Sigmoid colon (tissue), 7 donors: ENCODE measurements at places on chromosomes 11 and 22. TPM values are rescaled to one million over a fixed set of nuclear protein-coding genes. Genes with fewer than 3 reads are reported as not detected.

PHLDA2 gene
- total RNA-seq, result not detected

UBQLNL gene
- total RNA-seq, result 0.66 TPM

ADORA2A gene
- 3.6 TPM for total RNA-seq

OR5B21 gene
- not detected for total RNA-seq

TSSK2 gene
- total RNA-seq, result not detected

OR51E2 gene
- total RNA-seq, result 1.3 TPM

CEP126 gene
- total RNA-seq, result 15.5 TPM

NRIP3 gene
- total RNA-seq, result 2.3 TPM

GRCh38 chr11:117407016-117407415 is 79.4 kb downstream of the CEP164 start:
- DNase-seq, result peak; percentile 11

DNA sequence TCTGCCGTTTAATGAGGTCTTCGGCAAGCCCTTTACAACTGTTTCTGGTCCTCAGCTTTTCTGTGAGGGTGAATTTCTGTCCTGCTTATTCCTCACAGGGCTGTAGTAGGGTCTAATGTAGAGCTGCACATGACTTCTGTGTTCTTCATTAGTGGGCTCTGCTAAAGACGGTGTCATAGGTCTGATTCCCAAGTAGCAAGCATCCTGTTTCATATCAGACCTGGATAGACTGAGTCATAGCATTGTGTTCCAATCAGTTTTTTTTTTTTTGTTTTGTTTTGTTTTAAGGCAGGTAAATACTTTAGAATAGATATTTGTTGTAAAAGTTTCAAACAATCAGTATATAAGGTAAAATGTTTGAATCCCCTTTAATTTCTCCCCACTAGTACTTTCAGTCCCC is 35.4 kb downstream of the BIRC2 start:
- DNase-seq, result no peak

- no peak for DNase-seq
Measured at GRCh38 chr11:102921587-102922220, 33.8 kb downstream of the MMP13 start.

DNA sequence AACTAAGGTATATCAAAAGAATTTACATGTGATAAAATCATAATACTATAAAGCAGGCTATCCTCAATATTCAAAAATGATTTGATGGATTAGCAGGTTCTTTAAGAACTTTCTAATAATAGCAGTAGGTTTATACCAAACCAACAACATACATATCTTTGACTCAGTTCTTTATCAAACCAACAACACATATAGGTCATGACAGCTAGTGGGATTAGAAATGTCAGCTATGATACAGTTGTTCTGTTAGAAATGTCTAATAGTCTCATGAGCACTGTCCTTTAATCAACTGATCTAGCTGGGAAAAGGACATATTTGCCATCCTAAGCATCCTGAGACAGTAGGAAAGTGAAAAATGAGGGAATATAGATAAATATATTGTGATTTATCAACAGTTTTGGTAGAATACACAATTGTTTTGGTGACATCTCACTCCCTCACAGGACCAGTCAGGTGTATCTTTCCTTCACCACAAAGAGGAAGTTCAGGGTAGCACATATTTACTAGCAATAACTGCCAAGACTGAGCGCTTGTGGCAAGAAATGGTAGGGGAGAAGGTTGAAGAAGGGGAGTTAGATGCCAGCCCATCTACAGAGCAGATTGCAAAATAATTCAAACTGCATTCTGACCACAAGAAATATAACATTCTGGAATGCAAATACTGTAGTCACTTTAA is 90.8 kb upstream of the APOA1 start:
- DNase-seq, result no peak

DNA sequence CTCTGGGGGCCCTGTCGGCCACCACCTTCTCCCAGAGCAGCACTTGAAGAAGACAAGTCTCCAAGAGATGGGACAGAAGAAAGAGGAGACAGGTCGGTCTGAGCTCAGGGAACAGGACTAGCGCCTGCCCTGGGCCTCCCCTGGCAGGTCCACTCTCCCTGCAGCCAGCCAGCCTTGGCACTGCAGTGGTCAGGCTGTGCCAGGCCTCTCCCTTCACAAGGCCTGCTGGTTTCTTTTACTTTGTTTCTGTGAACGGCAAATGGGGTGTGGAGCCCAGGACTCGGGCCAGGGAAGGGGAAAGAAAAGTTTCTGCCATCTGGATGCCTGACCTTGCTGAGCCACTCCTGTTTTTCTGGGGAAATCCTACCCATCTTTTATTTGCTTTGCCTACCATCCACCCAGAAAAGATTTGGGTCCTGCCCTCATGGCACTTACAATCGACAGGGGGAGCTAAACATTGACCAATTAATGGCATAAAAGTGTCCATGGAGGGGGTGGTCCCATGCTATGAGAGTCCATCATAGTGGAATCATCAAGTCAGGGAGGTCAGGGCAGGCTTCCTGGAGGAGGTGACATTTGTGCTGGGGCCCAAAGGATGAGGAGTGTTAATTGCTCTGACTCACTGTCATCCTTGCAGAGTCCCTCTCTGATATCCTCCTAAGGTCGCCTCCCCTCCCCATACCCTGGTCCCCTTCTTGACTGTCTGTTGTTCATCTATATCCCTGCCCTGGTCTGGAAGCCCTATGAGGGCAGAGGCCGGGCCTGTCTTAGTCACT is 65.2 kb downstream of the NFAM1 start:
- DNase-seq, result peak; percentile 91

GRCh38 chr22:34587357-34588356 is 478.3 kb upstream of the ISX start:
- DNase-seq, result no peak

DNA sequence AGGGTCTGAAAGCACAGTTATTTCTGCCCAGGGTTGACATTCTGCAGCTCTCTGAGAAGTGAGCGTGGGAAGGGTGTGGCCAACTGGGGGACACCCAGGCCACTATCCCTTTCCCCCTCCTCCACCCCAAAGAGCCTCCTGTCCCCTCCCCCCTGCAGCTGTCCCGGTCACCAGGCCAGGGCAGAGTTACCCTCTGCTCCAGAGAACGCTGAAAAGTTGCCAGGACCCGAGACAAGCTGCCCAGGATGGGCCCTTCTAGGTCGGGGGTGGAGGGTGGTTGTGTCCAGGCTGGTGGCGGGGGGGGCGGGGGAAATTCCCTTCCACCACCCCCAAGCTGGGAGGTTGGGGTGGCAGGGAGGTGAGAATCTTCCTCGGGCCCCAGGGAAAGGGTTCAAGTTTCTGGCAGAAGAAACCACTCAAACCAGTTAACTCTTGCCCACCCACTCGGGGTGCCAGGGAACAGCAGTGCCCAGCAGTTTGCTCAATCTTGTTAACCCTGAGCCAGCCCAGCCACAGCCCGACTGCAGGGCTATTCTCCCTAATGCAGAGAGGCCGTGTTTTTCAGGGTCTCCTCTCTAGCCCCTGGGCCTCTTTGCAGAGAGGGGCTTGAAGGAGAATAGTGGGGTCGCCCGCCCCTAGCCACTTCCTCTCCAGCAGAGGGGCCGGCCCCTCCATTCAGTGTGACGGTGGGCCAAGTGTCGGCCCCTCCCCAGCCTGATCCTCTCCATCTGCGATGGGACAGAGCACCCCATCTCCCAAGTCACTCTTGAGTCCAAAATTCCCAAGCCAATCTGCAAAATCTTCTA is 697 bp downstream of the LGALS1 start:
- peak; percentile 86 for DNase-seq

GRCh38 chr22:44887941-44888366 is 121.9 kb downstream of the PHF21B start:
- DNase-seq, result no peak

GRCh38 chr11:3942956-3943497 is 87.6 kb downstream of the STIM1 start:
- DNase-seq, result no peak

DNA sequence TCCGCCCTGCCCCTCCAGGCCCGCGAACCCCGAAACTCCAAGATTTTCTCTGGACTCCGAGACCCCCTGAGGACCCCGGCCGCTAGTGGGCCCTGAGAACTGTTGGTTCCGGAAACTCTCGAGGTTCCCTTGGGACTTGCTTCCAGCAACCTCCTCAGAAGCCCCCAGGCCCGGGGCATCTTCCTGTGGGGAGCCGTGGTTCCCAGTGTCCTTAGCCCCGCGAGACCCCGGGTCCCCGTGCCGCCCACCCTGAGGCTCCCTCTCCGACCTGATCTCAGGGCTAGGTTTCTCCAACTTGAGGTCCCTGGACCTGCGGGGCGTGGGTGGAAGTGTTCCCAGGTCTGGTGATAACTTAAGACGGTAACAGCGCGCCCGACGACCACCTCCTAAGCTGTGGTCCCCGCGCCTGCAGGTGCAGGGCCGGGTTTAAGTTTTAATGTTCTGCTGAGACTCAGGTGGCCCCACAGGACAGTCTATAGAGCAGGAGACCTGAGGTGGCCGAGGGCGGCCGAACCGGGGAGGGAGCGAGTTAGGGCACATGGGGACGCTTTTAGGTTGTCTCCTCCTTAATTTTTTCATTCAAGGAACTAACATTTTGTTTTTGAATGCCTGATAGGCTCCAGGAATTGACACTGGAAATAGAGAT is 720 bp downstream of the FAM118A start:
- peak; percentile 76 for DNase-seq

GRCh38 chr11:118911880-118912741 is 13.6 kb downstream of the BCL9L start:
- peak; percentile 97 for DNase-seq

DNA sequence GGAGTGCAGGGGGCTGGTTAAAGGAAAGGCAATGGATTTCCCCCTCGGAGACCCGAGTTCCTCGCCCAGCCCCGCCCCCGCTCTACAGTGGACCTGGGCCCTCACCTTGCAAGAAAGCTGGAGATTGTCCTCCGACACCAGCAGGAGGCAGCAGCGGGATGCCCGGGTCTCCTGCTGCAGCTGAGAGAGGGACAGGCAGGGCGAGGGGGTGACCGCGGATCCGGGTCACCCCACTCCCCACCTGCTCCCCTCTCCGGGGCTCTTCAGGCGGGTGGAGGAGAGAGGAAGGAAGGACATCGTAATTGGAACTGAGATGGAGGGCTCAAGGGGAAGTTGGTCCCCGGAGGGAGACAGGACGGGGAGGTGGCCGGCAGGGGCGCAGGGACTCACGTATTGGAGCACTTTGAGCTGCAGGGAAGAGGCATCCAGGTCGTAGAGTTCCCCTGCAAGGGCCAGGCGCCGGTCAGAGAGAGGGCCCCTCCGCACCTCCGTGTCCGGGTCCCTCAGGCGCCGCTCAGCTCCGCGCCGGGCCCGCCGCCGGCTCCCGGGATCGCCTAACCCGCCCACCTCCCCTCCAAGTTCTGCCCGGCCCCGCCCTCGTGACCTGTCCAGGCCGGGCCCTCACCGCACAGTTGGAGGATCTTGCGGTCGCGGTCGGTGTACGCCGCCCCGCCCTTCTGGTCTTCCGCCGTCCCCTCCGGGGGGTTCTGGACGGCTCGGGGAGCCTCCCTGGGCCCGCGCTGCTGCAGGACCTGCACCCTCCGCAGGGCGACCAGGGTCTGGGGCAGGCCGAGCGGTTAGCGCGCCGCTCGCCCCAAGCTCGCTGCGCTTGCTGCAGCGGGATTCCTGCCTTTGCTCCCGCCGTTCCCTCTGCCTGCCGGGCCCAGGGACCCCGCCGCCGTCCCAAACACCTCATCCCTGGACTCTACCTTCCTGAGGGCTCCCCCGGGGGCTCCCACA is 84.1 kb downstream of the PDE2A start:
- no peak for DNase-seq

DNA sequence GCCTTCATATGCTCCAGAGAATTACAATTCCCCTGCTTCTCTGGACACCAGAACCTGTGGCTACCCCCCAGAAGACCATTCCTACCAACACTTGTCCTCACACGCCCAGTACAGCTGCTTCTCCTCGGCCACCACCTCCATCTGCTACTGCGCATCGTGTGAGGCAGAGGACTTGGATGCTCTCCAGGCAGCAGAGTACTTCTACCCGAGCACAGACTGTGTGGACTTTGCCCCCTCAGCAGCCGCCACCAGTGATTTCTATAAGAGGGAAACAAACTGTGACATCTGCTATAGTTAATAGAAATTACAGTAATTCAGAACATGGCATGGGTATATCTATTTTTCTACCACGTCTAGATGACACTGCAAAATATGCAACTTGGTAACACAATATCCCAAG is 9.8 kb downstream of the POU2AF3 start:
- DNase-seq, result no peak

GRCh38 chr11:72338741-72339140 is 94.8 kb upstream of the PHOX2A start:
- no peak for DNase-seq

DNA sequence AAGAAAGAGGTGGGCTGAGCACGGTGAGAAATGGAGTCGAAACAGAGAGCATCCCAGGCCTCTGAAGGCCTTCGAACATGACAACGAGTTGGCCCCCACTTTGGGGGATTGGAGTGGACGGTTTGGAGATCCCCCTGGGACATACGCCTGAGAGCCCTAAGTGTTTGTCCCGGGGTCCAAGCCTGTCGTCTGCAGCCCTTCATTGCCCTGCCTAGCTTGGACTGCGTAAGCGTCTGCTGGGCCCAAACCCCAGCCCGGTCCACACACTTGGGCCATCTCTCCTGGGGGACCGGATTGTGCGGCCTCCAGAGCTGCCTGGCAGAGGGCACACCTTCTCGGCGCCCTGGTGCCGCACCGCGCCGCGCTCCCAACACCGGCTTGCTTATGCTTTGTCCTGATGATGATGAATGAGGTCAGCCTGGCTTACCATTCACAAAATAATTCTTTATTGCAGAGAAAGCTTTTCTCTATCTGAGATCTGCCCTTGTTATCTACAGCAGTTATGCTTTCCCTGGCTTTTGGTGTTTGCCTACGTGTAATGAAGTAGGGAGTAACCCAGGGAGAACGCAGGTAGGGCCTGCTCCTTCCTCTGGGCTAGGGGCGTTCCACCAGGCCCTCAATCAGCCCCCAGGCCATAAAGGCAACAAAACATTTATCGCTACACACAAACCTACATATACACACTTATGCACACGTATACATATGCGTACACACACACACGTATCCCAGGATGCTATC is 85.9 kb upstream of the PPARA start:
- peak; percentile 63 for DNase-seq

DNA sequence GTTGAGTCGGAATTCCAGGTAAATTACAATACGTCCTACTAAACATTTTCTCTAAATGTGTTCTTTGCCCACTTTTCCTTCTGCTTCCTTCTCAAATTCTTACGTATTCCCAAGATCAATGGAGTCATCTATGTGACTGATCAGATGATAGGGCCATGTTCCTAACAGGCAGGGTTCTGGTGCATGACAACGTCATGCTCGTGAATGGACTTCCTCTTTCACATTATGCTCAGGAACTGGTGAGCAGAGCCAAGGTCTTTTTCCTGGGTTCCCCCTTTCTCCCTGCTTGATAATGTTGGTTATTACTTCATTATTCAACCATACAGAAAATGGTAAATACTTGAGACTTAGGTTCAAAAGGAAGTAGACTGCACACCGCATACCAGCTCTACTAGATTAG is 789.4 kb downstream of the OPCML start:
- no peak for DNase-seq

GRCh38 chr11:85922367-85922766 is 67.2 kb downstream of the CCDC83 start:
- no peak for DNase-seq

- DNase-seq, result peak; percentile 72
Measured at GRCh38 chr22:24423519-24424000, 3.8 kb upstream of the ADORA2A start.
